ENCODE measurements at places on chromosomes 3 and 15. TPM values are rescaled to one million over a fixed set of nuclear protein-coding genes. Genes with fewer than 3 reads are reported as not detected.

DNA sequence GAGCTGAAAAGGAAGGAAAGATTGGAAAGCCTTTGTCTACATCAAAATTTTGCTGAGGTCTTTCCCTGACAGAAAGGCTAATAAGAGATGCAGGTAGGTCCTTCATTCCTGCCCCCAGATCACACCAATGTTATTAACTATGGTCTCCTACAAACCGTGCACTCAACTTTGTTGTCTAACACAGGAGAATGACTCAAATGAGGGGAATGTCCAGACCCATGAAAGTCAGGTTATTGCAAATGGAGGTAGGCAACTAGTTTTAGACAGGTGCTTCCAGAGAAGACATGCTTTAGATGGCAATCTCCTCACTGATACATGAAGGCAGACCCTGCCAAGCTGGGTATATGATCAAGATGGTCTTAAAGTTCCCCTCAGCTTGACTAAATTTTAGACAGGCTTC lies 51.0 kb downstream of the NFKBIZ start:
- DNase-seq = no peak

GRCh38 chr3:104750581-104750980 lies 616.1 kb upstream of the ALCAM start:
- DNase-seq = no peak

DNA sequence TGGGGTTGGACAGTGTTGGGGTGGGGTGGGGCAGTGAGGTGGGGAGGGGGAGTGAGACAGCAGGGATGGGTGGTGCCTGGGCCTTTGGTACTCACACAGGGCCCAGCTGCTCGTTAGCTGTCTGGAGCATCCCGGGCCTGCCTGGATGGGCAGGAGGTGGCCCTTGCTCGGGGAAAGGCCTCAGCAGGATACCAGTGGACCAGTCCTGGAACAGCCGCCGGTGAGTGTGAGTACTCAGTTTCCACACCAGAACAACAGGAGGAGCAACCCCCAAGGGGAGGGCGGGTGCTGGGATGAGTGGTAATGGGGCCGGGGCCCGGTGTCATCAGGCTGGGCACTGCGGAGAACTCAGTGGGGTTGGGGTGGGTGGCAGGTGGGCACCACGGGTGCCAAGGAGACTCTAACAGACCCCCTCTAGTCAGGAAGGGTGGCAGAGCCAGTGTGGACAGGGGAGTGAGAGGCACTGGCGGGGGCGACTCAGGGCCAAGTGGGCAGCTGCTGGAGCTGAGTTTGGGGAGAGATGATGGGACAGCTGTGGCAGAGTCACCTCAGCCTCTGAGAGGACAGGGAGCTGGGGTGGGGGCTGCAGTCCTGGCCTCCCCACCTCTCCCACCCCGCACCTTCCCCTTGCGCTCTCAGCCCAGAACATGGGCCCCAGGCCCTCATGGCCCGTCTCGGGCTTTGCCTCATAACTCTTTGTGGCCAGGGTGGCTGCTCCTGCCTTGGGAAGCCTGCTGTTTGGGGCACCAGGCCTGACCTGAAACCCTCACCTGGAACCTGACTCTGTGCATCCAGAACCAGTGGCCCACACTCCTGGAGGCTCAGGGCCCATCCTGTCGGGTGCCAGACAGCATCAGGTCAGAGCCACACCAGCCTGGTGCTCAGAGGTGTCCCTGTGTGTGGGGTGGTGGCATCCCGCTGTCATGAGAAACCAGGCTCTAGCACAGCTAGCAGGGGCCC lies 52.1 kb upstream of the PRR23E start:
- DNase-seq = no peak

DNA sequence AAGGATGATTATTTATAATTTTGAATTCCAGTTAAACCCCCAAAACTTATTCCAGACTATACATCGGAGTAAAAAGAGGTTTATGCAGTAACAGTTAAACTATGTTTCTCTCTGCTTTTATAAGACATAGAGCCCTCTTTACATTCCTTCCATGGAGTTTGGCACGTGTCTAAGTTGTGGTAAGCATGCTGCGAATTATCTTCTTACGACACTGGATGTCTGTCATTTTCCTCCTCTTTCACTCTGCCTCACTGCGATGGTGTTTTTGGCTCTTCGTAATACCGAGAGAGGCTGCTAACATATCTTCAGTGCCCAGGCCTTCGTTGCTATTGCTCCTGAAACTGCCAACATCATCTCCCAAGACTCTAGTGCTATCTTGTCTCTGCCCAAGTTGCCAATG lies 83.9 kb upstream of the TGFBR2 start:
- DNase-seq = no peak

DNA sequence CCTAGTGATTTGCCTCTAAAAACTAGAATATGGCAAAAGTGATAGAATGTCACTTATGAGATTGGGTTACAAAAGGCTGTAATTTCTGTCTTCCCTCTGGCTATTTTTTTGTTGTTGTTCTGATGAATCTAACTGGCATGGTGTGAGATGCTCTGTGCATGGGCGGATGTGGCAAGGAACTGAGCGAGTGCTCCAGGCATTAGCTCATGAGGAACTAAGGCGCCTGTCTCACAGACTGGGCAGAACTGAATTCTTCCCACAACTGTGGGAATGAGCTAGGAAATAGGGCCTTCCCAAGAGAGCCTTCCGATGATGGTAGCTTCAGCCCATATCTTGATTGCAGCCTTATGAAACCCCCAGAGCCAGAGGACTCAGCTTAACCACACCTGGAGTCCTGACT lies 222.5 kb downstream of the NR2F2 start:
- no peak for DNase-seq

- no peak for DNase-seq
These were observed 9.2 kb upstream of the PDZRN3 start for GRCh38 chr3:73633916-73634344.

DNA sequence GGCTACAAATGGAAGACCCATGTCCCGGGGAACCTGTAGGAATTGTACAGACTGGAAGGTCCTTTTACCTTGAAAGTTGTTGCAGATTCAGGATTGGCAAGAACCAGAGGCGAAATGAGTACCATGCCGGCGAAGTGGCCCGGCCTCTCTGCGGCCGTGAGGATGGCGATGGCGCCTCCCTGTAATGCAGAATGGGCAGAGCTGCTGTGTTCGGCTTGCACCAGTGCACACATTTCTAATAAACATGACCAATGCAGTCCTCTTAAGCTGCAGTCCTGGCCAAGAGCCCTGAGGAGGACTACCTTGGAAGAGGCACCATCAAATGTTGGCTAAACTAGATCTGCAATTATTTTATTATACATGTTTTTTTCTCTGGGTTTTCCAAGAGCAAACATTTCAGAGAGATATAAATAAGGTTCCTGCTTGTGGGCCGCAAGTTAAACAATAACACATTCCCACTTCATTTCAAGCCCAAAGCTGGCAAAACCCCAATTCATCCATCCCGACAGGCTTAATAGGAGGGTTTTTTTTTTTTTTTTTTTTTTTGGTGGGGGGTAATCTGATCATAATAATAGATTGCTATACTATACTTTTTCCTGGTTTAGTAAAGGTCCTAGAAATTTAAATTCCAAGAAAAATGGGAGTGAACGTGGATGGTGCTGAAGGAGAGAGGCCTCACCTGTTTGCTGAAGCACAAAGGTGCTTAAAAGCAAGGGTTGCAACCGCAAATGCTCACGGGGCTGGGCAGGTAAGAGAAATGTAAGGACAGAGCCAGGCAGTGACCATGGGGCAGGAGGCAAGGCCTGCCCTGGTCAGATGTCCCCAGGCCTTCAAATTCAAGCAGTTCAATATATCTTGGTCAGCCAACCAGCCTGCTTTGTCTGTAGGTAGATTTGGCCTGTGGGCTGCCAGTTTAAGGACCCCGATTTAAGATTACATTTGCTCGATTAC lies 48.5 kb downstream of the ABTB1 start:
- DNase-seq = no peak

SLC38A3 gene
- 1.1 TPM for total RNA-seq

- no peak for DNase-seq
These were observed 44.6 kb downstream of the ANKRD28 start for GRCh38 chr3:15753056-15753710.

TMEM207 gene
- total RNA-seq = not detected

- no peak for DNase-seq
These were observed 101.5 kb upstream of the ASB14 start for GRCh38 chr3:57393977-57394376.

TUSC2 gene
- 23.1 TPM for total RNA-seq

Data from CD4-positive, alpha-beta T cell (primary cell).